ENCODE measurements at places on chromosomes 1 and 21.

GRCh38 chr21:39525129-39525528, 73.4 kb downstream of the SH3BGR start:
- DNase-seq: no peak

DNA sequence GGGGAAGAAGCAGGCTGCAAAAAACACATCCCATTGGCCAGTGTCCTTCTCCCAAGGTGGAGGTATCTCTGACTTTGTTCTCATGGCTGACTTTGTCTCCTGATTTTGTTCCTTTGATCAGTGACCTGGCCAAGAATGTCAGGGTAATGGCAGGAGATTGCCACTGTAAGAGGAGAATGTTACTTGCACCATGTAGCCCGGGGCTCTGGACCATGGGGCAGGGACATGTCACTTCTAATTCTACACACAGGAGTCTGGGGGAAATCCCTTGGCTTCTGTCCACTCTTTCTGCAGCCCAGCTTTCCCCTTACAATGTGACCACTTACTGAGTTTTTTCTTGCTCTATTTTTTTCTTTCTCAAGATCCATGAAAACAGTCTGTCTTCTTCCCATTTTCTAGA, 87.7 kb upstream of the LRRN2 start:
- DNase-seq: no peak

- no peak for DNase-seq
These were observed 48.1 kb downstream of the RAP1GAP start for GRCh38 chr1:21621051-21621450.

DNA sequence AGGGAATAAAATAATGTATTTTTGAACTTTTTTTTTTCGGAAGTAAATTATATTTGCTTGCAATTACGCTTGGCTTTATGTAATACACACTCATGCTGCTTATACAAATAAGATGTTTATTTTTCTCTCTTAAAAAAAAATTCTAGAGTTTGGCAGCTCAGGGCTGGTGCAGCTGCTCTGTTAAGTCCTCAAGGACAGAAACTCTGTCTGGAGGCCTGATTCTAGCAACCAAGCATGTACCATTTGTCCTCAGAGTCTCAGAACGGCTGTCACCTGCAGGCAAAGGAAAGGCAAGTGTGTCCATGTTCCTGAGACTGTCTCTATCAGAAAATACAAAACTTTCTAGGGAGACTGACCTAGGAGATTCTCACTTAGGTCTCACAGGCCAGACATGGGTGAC, 23.2 kb upstream of the CLDN17 start:
- DNase-seq: no peak

DNA sequence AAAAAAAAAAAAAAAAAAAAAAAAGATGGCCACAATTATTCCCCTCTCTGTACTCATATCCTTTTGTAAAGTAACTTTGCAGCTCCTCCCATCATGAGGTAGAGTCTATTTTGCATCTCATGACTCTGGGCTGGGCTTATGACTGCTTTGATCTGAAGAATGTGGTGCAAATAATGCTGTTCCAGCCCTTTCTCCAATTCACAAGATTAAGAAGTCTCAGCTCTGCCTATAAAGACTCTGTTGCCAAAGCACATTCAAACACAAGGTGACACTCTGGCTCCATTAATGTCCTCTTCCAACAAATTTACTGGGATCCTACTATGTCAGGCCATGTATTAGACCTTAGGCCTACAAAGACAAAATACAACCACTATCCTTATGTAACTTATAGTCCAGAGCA, 64.8 kb upstream of the PTCH2 start:
- DNase-seq: no peak

GRCh38 chr21:41920476-41920875, 33.3 kb downstream of the C2CD2 start:
- DNase-seq: no peak

DNA sequence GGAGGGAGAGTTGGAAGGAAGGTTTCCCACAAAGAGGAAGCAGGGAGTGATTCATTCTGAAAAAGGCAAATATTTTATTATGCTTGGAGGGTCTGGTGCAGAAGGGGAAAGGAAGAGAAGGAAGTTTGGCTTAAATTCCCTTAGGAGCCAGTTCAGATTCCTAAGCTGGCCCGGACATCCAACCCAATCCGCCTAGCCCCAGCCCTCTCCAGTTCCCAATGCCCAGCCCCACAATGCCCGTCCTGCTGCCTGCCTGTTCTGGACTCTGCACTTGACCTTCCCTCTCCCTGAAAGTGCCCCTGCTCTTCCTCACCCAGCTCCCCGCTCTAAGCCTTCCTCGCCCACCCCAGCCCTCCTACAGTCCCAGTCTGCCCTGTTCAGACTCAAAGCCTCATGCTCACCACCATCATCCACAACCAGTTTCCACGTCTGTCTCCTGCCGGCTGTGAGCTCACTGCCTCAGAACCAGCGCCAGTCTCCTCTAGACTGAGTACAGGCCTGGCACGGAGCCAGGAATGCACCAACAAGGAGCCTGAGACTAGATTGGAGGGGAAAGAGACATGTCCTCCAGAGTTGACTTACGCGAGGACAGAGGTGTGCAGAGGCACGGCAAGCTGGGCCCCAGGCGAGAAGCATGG, 18.9 kb downstream of the CAPN2 start:
- no peak for DNase-seq

- DNase-seq: peak; percentile 68
These were observed 32.5 kb downstream of the KAZN start for GRCh38 chr1:14630986-14631385.

GRCh38 chr1:153775458-153776327, 486 bp downstream of the SLC27A3 start:
- peak; percentile 98 for DNase-seq

DNA sequence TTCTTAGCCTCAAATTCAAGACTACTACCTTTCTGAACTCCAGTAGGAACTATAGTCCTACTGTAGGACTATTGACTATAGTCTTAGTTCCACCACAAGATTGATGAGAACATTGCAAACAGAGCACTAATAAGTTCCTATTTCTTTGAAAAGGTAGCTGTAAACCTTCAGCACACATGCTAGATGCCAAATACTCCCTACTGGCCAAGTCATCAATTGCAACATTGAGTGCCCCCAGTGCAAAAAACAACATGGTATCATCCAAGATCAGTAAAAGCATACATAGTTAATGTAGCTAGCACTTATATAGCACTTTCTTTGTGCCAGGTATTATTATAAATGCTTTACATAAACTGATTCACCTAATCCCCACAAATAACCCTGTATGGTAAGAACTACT, 99.8 kb downstream of the MRPL39 start:
- no peak for DNase-seq

DNA sequence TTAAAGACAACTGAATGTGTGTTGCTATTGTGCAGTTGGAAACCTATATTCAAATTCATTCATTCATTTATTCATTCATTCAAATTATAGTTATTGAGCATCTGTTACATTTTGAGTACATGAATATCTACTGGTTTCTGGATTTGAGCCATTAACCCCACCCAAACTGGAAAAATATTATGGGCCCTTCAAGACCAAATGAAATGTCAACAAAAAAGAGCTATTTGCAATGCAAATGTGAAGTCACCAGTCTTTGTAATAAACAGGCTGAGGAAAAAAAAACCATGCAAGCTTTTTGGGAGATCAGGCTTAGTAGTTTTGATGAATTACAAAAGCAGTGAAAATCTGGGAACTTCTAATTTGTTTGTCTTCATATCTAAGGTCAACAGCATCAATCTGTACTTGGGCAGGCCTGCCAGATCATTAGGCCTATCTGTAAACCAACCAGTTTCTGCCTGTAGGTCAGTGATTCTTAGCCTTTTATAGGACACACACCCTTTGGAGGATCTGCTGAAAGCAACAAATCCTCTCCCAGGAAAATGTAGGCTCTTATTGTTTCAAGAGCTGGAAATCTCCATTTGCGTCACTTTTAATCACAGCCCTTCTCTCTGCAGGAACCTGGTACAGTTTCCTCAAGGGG, 134.7 kb downstream of the FAM78B start:
- no peak for DNase-seq

GRCh38 chr1:244796719-244797406, 38.6 kb upstream of the COX20 start:
- DNase-seq: peak; percentile 70

DNA sequence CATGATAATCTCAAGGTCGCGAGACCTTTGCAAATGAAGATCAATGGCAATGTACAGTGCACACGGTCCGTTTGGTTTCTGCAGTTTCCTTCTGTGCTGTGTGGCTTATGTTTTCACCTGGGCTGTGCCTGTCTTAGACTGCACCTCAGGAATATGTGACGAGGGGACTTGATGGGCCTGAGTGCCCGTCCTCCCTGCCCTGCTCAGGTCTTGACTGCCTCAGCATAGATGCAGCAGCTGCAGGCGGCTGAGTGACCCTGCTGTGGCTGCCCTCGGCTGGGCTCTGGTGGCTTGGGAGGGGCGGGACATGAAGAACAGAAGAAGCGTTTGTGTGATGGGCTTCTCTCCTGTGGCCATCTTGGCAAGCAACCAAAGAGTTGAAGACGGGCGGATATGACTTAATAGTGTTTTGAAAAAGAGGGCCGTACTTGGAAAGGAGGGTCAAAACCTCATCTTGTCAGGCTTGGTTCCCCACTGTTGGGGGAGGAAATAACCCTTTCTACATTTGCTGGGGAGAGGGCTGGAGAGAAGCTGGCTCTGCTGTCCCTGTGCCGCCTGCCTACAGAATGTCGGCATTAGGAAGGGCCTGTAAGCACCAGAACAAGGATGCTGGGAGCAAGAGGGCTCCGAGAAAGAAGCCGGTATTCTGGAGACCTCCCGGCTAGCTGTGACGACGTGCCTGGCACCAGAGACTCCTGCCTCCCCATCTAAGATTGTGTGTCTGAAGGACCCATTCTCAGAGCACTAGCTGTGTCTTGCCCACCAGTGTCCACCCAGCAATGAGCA, 7.1 kb downstream of the MYBPHL start:
- DNase-seq: no peak

- peak; percentile 25 for DNase-seq
These were observed 90.5 kb downstream of the SUSD4 start for GRCh38 chr1:223273511-223273910.

GRCh38 chr1:152873495-152873894, 4.6 kb upstream of the SMCP start:
- no peak for DNase-seq

Measured in WERI-Rb-1 (cell line).